ENCODE measurements at places on chromosomes 5 and 9.
A peak's percentile ranks its signal among the peaks of the same experiment; 100 is the strongest.

DNA sequence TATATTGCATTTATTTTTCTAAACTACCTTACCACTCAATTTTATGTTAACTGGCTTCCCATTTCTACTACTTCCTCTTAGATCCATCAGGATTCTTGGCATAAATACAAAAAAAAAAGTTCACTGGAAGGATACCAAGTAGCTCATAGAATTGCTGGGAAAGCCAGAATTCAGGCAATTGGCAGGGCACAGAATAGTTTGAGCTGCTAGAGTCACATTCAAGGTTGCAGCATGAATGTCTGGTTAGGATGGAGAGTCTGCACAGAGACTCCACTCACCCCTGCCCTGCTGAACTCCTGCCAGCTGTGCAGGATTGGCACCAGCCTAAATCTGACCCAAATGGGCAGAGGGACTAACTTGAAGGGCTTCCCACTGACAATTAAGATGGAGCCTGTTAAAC, 4.9 kb upstream of the AMACR start:
- no peak for DNase-seq

- no peak for DNase-seq
Observed at GRCh38 chr9:127975376-127976315, 5.1 kb downstream of the EEIG1 start.

GRCh38 chr9:84969084-84969483, 299.6 kb downstream of the NTRK2 start:
- DNase-seq = no peak

- peak; percentile 47 for DNase-seq
Observed at GRCh38 chr9:2761424-2761823, 44.1 kb downstream of the KCNV2 start.

DNA sequence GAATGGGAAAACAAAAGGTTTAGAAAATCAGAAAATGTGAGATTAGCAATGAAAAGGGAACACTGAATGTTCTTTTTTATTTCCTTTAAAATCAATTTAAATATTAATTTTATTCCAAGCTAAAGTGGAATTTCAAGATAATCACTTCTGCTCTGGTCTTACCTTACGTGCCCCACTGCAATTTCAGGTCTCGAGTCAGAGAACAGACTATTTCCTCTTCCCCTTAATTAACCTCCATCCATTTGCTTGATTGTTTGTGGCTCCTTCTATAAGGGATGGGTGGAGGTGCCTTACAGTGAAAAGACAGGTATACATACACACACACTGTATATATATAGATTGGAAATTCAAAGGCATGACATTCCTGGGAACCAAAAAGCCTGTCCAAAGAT, 137.1 kb downstream of the SUSD1 start:
- no peak for DNase-seq

DNA sequence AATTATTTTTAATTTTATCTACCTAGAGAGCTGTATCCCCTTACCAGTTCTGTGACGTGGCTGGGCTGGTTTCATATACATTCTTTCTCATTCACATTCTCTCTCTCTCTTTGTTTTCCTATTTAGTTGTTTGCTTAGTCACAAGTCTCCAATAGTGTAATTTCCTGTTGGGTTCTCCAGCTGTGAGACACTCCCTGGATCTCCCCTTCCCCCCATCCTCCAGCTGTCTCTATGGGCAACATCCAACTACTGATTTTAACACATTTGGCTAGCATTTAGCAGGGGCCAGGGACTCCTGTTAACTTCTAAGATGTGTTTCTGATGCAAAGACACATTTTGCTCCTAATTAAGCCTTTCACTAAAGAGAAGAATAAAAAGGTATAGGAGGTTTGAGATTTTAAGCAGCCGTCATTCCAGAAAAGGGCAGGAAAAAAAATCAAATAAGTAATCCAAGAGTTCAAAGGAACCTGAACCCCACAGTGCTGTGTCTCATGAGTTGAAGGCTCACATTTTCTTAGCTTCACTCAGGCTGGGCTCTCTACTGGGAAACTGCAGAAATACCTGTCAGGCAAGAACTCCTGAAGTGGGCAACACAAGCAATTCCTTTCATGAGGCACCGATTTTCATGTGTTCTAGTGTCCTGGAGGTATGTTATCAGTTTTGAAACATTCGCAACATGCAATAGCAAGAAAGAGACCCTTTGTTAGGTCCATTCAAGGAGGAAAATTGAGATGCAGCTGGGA, 198.7 kb upstream of the C9orf72 start:
- no peak for DNase-seq

- no peak for DNase-seq
Observed at GRCh38 chr9:124411514-124412227, 3.6 kb downstream of the PSMB7 start.

DNA sequence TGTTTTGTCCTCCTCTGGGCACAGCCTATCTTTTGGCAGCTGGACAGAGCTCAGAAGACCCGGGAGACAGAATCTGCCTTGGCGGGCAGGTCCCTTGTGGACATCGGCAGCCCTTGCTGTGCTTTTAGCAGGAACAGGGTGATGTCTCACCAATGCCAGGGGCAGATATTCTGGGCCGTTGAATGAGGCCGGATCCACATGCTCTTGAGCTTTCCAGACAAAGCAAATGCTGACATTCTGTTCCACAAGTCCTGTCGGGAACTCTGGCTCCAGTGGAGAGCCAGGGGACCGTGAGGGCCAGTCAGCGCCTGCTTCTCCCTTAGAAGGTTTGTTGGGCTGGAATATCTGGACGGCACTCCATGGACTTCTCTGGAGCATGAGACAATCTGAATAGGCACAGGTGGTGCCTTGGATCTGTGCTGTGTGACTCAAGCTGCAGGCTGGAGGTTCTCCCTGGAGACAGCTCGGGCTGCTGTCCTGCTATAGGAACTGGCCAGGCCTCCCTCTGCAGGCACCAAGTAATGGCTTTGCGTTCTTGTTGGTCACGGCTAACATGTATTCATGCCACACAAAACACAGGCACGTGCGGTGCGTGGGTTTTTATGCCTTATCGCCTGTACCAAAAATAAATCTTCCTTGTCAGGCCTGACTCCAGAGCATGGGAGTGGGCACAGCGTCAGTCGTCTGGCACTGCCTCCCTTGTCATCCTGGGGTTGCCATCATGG, 80.3 kb downstream of the GADD45G start:
- peak; percentile 58 for DNase-seq

DNA sequence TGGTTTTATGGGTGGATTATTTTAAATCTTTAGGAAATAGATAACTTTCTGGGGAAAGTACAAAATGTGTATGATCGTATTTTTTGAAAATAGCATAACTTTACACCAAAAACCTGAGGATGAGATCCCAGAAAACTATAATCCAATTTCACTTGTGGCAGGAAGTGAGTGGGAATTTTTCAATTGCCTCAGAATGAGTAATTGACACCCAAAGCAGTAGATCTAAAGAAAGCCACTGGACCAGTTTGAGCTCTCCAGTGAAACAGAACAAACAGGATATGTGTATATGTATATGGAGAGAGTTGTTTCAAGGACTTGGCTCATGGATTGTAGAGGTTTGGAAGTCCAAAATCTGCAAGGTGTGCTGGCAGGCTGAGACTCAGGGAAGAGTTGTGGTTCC, 109.2 kb upstream of the SHB start:
- DNase-seq = no peak

- DNase-seq = peak; percentile 72
Observed at GRCh38 chr5:175444060-175444904, at the start of gene DRD1. Gene DRD1 (minus strand): TSS chr5:175444182. CDS start chr5:175443099, 1,083 bp downstream.

DNA sequence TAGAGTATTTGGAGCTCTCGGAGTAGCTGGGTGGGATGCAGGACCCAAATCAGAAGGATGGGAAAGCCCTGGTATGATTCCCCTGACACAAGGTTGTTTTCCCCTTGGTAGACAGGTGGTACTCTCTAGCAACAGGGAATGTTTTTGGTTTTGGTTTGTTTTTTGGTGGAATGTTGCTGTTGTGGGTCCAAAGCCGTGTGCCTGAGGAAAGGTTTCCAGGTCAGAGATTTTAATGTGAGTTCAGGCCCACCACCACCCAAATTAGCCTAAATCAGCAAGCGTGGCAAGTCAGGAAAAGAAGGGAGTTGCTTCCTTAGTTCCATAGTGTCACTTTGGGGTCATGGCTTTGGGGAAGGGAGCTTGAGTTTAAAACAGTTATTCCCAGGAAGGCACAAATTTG, 385.5 kb downstream of the RAB3C start:
- DNase-seq = no peak

GRCh38 chr5:159746707-159747106, 169.6 kb upstream of the ADRA1B start:
- DNase-seq = no peak

DNA sequence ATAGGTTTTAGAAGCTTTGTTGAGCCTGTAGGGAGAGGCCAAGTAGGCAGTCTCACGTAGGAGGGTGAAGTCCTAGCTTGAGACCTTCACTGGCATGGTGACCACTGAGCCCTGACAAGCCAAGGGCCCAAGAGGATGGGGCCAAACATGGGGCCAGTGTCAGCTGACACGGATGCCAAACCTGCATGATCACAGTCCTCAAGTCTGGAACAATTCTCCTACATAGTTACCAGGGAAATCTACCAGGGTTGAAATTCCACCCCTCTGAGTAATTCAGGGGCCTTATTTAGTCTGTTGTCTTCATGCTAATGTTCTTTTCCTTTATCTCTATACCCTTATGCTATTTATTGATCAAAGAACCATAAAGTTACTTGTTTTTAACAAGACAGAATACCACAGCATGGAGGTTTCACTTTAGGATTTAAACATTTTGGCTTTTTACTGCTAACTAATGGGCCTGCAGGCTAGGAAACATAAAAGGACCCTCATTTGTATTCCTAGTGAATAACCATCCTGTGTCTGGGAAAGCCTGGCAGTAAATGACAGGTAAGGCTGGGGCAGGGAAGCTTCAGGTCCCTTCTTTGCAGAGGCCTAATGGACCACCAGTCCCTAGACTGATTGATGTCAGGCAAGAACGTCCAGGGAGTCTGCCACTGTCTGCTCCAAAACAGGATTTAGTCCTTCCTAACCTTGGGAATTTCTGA, 140.8 kb downstream of the FGF1 start:
- DNase-seq = no peak

GRCh38 chr9:132670457-132671391, at the start of gene GTF3C4:
Gene GTF3C4 (plus strand): TSS chr9:132670464. CDS start chr9:132670599, 135 bp downstream.
- peak; percentile 62 for DNase-seq

GRCh38 chr9:35923927-35924763, 14.9 kb downstream of the SPAAR start:
- DNase-seq = no peak

DNA sequence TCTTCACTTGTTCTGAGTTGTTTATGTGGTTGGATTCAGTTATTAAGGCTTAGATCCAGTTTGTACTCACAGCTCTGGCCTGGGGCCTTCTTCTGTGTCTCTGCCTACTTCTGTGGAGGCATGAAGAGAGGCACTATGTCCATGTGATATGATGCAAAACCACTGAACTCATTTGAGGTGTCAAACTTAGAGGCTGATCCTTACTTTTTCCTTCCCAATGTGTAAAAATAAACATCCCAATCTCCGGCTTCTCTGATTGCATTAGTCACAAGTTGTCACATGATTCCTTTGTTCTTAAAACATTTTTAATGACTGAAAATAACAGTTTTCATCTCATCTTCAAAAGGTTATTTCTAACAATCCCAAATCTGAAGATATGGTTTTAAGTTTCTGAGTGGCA, 276.0 kb upstream of the RGMB start:
- DNase-seq = no peak

- no peak for DNase-seq
Observed at GRCh38 chr9:117000196-117000723, 313.2 kb downstream of the TRIM32 start.

Measured in right cardiac atrium (tissue), 5 donors.